ENCODE measurements at places on chromosomes 7 and 10. TPM values are rescaled to one million over a fixed set of nuclear protein-coding genes. Genes with fewer than 3 reads are reported as not detected.

Gene MLXIPL
- 0.90 TPM for total RNA-seq

Gene TMEM196
- not detected for total RNA-seq

Gene KLLN
- 0.51 TPM for total RNA-seq

Gene LRRN3
- not detected for total RNA-seq

Gene HOGA1
- 1.5 TPM for total RNA-seq

Gene TAS2R39
- total RNA-seq = not detected

Gene DLX5
- not detected for total RNA-seq

Gene CUZD1
- total RNA-seq = 1.8 TPM

Gene ZCCHC24
- 4.9 TPM for total RNA-seq

Gene LRRC18
- not detected for total RNA-seq

Gene ARHGEF35
- 0.26 TPM for total RNA-seq

Gene ZP3
- 19.7 TPM for total RNA-seq

Gene BAIAP2L1
- total RNA-seq = 55.5 TPM

Gene CFAP43
- total RNA-seq = 0.13 TPM

Gene UNC5B
- total RNA-seq = 0.48 TPM

Gene ATOH7
- 0.26 TPM for total RNA-seq

Gene CALD1
- 87.3 TPM for total RNA-seq

Gene MALSU1
- total RNA-seq = 87.5 TPM

Gene RPEL1
- not detected for total RNA-seq

Gene CYP2C19
- not detected for total RNA-seq

Gene CPED1
- total RNA-seq = not detected

Gene PNLIP
- not detected for total RNA-seq

Gene CPN1
- 0.21 TPM for total RNA-seq

Gene FZD8
- 8.7 TPM for total RNA-seq

Gene ABCB1
- 0.29 TPM for total RNA-seq

Gene CTAGE4
- not detected for total RNA-seq

Gene TAC1
- total RNA-seq = not detected

Gene CDNF
- total RNA-seq = 1.1 TPM

Gene FAM237B
- total RNA-seq = not detected
